Neural crest cell (in vitro differentiated cells): ENCODE measurements at places on chromosomes 12 and 14. TPM values are rescaled to one million over a fixed set of nuclear protein-coding genes. Genes with fewer than 3 reads are reported as not detected.

DNA sequence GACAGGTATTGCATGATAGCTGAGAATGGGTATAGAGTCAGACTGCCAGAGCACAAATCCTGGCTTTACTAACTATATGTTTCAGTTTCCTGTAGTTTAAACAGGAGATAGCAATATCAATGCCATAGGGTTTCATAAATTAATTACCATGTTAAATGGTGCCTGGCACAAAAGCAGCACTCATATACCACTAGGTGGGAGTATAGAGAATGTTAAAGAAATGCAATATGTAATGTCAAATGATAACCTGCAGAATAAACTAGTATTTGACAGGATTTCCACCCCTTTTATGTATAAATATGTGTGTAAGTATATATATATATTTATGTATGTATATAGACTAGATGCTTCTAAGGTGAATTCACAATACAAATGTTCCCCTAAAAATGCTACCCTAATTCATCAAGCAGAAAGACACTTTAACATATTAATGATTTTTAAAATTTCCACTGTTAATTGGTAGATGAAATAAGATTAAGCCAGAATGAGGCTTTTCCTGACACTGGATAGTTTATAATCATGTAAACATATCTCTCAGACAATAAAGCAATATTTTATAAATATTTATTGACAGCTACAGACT, 8.6 kb downstream of the WDR89 start:
- DNase-seq: no peak

GRCh38 chr12:25781232-25781631, 177.2 kb upstream of the RASSF8 start:
- DNase-seq: no peak

DNA sequence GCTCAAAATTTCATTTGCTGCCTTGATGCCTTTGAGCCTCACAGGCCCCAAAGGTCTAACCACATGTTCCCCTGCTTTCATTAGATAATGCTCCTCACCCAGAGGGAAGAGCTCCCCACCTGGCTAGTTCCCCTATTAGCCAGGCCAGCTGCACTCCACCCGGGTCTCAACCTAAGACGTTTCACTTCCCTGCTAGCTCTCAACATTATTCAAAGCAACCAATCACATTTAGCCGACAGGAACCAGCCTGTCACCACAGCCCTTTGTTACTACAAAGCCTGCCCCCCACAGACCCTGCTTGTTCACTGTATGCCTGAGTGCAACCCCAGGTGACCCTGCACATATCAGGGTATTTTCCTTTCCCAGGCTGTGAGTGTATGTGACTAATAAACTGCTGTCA, 78.6 kb downstream of the SLC15A5 start:
- no peak for DNase-seq

DNA sequence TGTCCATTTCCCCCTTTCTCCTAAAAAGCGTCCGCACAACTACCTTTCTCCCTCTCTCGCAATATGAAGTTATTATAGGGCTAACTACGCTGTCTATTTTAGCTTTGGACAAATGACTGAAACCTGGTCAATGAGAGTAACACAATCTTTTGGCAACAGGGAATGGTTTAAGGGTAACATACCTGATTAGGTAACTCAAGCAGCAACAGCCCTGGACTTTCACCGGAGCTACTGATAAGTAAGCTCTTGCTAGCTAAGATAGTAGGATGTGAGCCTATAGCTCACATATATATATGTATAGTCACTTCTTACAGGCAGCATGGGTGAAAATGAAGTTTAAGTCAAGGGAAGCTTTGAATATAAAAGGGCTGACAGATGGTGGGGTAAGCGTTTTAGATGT, 313.0 kb downstream of the CEP128 start:
- DNase-seq: no peak

DNA sequence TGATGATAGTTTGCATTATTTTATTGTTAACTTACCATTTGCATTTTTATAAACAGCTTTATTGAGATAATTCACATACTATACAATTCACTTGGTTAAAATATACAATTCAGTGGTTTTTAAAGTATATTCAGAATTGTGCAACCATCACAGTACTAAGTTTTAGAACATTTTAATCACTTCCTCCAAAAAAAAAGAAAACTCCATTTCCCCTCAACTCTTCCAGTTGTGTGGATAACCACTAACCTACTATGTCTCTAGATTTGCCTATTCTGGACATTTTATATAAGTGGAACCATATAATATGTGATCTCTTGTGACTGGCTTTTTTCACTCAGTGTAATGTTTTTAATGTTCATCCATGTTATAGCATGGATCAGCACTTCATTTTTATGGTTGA, 41.3 kb downstream of the WNK1 start:
- no peak for DNase-seq

GRCh38 chr12:60863421-60863820, 1267.6 kb downstream of the SLC16A7 start:
- DNase-seq: no peak

DNA sequence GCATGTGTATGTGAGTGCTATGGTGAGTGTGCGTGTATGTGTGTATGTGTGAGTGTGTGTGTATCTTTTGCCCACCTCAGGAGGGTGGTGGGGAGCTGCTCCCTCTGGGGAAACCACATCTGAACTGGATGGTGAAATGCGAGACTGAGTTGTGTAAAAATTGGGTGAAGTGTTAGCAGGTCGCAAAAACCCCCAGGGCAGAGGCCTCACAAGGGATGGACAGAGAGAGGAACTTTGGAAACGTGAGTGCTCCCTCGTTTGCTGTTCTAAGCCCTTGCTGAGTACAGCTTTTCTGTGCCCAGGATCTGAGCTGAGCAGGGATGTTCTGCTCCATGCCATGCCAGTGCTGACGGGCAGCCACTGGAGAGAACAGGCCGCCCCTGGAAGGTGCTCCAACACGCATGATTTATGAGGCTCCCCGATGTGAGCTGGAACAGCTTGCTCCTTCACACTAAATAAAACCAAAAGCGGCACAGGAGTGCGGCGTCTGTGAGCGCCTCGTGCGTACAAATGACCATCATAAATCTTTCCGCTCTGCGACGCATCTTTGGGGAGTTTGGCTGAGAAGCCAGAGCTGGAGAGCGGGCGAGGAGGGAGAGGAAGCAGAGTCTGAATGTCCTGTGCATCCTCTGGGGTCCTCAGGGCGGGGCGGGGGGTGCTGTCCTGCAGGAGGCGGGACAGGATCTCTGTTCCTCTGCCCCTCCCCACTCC, 14.1 kb upstream of the GALNT9 start:
- no peak for DNase-seq

TMEM253 gene
- total RNA-seq: 1.6 TPM in 2 replicates
